Activated naive CD8-positive, alpha-beta T cell treated with anti-CD3 and anti-CD28 coated beads, Interleukin-2, amount 50 U/mL, for 16 hours (primary cell): ENCODE measurements at places on chromosomes 1 and 21.

DNA sequence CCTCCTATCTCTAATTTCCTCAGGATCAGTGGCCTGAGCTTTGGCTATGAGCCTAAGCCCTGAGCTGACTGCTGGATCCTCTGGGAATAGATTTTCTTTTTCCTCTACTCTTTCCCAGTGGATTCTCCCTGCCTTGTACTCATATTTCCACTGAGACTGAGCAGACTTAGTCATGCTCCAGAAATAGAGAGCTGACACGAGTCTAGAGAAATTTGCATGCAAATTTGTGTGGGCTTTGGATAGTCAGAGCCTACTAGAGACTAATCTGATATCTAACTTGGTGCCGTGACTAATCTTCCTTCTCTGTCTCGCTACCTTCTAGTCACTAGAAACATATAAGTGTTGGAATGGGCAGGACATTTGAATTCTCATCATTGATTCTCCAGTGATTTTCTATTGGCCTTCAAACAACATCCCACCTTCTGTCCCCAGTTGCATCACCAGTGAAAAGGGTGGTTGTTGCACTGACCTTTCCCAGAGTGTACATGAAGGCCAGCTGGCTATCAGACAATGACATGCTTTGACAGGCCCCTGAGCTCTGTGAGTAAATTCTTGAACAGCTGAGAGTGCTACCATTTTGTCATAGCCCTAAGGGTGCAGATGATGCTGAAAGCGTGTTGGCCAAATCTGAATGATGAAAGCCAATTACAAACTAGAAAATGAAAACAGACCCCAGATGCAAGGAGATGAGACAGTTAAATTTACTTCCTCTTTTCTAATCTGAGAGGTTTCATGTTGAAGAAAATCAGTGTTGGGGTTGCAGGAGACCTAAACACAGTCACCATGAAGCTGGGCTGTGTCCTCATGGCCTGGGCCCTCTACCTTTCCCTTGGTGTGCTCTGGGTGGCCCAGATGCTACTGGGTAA is at the start of gene FCRLA:
Gene FCRLA, plus strand, starts transcription at position 748 of the 866 bp plus-strand sequence. Its CDS starts 36 bp downstream, at position 784.
- no peak for DNase-seq

- DNase-seq, result no peak
Measured at GRCh38 chr1:93108335-93108734, 29.3 kb downstream of the MTF2 start.

DNA sequence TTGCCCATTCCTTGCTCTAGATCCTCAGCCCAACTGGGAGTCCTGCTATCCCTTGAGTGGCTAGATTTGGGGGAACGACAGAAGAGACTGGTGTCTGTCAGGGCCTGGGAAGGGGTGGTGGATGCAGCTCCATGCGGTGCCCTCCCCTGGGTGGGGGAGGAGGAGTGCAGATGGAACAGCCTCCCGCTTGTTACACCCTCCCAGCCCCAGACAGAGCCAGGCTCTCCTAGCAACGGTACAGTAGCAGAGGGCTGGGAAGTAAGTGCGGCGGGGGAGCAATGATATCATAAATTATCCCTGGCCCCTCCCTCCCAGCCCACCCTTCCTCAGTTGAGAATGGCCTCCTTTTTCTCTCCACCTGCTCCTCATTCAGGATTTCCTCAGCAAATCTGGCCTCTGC is 37.2 kb downstream of the RHBG start:
- DNase-seq, result no peak

DNA sequence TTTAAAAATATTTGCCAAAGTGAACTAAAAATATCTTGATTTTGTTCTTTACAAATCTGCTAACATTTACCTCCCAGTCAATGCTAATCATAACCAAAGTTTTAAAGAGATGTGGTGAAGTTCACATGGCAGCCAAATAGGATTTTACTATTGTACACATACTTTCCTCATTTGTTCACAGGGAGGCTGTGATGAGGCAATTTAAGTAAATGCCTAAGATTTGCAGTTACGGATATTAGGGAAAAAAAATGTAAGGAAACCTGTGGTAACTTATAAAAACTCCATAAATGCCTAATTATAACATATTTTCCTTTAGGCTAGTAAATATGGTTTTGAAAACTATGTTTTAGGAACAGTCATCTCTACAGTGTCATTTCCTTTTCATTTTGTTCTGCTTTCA is 32.4 kb downstream of the RGS5 start:
- DNase-seq, result no peak

- DNase-seq, result no peak
Measured at GRCh38 chr1:23381233-23381885, 11.7 kb upstream of the ZNF436 start.

- DNase-seq, result no peak
Measured at GRCh38 chr21:15014221-15014620, 50.6 kb downstream of the NRIP1 start.

- no peak for DNase-seq
Measured at GRCh38 chr1:191174298-191174697, 696.6 kb upstream of the BRINP3 start.

DNA sequence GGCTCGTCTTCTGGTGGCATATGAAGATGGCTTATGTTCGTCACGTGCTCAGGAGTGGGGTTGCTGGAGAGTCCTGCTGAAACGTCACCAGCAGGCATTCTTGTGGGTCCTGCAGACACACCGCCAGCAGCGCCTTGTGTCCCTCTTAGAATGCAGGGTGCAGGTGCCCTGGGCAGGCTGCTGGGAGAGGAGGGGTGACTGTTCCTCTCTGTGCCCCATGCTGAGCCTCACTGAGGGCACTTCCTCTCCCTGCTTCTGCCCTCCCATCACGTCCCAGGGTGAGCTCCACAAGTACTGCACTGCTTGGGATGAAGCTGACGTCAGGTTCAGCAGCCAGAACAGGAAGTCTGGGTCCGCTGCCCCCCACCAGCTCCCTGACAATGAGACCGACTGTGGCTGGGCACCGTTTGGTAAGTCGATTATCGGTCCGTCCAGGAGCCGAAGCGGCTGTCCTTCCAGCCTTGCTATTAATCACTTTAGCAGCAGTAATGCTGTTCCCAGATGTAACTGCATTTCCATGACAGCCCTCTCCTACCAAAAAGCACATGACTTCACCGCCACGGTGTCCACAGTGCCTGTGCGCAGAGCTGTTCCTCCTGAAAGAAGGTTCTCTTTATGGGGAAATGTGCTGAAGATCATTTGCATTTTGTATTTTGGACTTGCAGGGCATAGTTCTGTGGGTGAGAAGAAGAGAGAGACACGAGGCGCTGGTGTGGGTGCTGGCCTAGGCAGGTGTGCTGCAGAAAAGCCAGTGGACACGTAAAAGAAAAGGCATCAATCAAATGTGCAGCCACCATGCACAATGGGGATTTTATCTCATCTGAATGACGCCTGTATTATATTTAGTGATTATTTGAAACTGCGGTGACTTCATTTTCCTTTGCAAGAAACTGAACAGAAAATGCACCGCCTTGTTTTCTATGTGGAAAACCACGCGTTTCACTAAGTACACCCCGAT is 21.0 kb downstream of the SLC37A1 start:
- no peak for DNase-seq

DNA sequence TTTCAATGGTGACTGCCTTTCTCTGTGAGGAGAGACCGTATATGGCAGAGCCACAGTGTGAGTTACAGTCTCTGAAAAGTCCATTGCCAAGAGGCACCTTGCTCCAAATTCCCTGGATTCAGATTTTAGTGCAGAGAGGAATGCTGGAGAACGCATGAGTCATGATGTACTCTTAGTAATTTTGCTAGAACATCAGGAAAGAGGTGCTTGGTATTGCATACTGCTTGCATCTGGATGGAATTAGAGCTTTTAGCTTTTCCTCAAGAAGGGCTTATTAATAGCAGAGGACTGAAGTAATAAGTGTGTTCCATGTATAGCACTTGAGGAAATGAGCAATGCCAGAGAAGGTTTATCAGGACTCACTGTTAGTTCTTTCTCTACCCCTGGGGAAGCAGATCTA is 40.5 kb upstream of the AKT3 start:
- DNase-seq, result no peak

GRCh38 chr1:243539636-243540035 is 283.8 kb downstream of the SDCCAG8 start:
- no peak for DNase-seq

DNA sequence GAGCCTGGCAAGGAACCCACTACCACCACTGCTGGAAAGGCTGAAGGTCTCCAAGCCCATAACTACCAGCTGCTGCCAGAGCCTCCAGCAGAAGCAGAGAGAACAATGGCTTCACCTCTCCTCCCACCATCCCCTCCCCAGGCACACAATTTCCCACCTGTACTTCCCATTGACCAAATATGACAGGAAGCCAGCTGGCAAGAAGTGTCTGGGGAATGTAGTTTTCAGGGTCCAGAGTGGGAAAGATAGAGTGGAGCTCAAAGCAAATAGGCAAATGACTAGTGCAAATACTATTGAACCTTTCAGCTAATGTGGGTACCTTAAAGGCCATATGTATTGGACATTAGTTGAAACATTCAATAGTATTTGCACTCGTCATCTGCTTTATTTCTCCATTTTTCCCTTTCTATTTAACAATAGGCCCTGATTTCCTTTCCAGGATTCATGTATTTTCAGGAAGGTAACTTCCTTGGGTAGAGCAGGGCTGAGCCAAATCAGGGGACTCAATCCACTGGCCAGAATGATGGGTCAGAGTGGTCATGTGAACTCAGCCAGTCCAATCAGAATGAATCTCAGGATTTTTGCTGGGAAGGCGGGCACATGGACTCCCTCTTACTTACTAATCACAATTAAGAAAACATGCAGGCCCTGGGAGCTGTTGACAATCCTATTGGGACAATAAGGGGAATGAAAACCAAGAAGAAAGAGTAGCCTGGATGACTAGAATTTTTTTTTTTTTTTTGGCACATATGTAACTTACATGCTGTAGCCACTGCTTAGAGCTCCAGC is 12.1 kb upstream of the NFYC start:
- DNase-seq, result no peak

DNA sequence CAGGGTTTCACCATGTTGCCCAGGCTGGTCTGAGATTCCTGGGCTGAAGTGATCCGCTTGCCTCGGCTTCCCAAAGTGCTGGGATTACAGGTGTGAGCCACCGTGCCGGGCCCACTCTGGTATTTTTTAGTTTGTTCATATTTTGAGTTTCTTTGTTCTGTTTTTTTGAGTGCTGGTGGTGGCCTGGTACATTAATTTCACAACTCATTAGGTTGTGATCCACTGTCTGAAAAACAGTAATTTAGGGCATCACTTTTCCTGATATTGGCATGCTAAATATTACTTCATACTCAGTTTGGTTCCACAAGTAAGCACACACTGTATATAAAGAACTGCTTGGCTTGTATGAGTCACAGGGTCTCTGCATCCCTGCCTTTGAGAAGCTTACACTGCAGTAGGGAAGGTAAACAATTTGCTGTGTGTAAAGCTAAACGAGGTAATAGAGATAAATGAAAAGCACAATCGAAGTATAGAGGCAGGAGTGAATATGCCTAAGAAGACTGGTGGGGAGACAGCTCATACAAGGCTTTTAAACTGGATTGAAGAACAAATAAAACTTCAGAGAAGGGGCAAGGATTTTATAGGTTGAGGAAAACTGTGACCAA is 7.7 kb downstream of the SNX27 start:
- DNase-seq, result no peak
